Activated T-helper 2 cell treated with anti-CD3 and anti-CD28 coated beads, Interferon-gamma antibody, Interleukin-2, Interleukin-4, amounts not matched to agents 10 μg/mL and 5 μg/mL and 100 μg/mL, durations not matched to agents 14 hours and 24 hours and 36 hours (primary cell): ENCODE measurements at places on chromosomes 12 and 14. TPM values are rescaled to one million over a fixed set of nuclear protein-coding genes. Genes with fewer than 3 reads are reported as not detected.

Gene DEPDC4
- 1.7 and 1.8 TPM in 2 replicates for total RNA-seq

Gene CACNA2D4
- 6.2 and 10.0 TPM in 2 replicates for total RNA-seq

GRCh38 chr12:21292111-21292510, 42.6 kb downstream of the SLCO1A2 start:
- peaks cover 9% of the 10 kb centered on the region for H3K27me3 ChIP-seq
- H3K27ac ChIP-seq, result no peak overlapping the region
- no peak overlapping the region for H3K4me3 ChIP-seq
- H3K4me1 ChIP-seq, result peaks cover 3% of the 10 kb centered on the region
- H3K36me3 ChIP-seq, result no peaks in the 10 kb centered on the region

Gene ARPC3
- total RNA-seq, result 312 and 338 TPM in 2 replicates

Gene NEDD8
- total RNA-seq, result 194 and 202 TPM in 2 replicates

- H3K27me3 ChIP-seq, result peaks cover 17% of the 10 kb centered on the region
- no peak overlapping the region for H3K4me3 ChIP-seq
- no peak overlapping the region for H3K27ac ChIP-seq
- no peak for DNase-seq
- H3K36me3 ChIP-seq, result no peaks in the 10 kb centered on the region
These were observed 80.5 kb downstream of the SAMD4A start for GRCh38 chr14:54647378-54647777.

DNA sequence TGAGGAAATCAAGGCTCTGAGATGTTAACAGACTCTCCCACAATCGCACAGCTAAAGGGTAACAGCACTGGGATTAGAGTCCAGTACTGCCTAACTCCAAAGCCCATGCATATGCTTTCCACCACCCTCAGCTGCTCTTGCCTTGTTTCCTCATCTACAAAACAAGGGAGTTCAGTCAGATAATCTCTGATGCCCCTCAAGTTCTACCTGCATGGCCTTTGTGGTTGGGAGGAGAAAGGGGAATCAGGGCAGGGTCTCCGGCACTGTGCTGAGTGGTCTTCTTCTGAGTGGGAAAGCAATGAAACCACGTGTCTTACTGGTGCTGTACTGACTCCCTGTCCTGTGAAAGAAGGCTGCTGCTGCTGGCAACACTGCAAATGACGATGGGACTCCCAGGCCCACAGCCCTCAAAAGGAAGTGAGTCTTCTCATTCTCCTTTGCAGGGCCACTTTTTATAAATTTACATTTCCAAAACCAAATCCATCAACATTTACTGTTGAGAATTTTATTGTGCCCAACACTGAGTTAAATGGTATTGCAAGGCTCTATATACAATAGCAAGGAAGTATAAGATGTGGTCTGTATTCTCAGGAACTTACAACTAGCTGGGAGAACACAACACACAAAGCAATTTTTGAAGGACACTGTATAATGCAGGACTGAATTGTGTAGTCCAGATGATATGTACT, 19.7 kb upstream of the DUSP16 start:
- peaks cover 61% of the 10 kb centered on the region for H3K4me1 ChIP-seq
- no peak overlapping the region for H3K4me3 ChIP-seq
- no peaks in the 10 kb centered on the region for H3K27me3 ChIP-seq
- H3K36me3 ChIP-seq, result no peaks in the 10 kb centered on the region

DNA sequence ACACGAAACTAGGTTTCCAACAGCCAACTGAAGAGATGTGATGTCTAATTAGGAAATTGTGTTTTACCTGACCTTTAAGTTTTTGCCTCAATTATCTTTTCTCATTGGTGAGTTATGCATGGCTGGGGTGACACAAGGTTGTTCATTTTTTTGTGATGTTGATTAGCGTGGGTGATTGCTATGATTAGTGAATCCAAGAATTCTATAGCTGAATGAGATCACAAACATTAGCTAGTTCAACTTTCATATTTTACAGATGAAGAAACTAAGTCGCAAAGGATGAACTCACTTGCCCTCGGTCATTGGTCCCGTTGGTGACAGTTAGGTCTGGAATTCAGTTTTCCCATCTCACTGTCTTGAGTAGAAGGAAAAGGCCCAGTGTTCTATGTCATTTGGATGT, 32.6 kb upstream of the LMNTD1 start:
- H3K4me3 ChIP-seq, result no peak overlapping the region
- no peak overlapping the region for H3K27ac ChIP-seq
- peaks cover 12% of the 10 kb centered on the region for H3K36me3 ChIP-seq
- peaks cover 20% of the 10 kb centered on the region for H3K4me1 ChIP-seq
- H3K27me3 ChIP-seq, result no peaks in the 10 kb centered on the region

Gene HHIPL1
- total RNA-seq, result not detected in 2 replicates

- no peak overlapping the region for H3K27ac ChIP-seq
- no peaks in the 10 kb centered on the region for H3K36me3 ChIP-seq
- no peaks in the 10 kb centered on the region for H3K27me3 ChIP-seq
These were observed 550.3 kb downstream of the FSCB start for GRCh38 chr14:43956741-43957140.

DNA sequence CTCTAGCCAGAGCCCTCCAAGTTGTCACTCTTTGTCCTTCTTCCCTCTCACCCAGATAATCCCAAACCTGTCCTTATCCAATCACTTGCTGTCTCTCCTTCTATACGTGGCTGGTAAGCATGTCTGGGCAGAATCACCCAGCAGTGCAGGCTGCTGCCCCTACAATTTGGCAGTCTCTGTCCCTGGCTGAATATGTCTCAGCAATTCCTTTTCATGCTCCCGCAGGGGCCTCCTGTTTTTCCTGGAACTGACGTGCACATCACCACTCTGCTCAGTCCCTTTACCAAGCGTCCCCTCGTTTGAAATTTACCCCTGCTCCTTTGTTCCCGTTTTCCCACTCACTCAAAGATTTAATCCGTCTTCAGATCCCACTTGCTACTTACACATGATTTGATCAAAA, 80.0 kb downstream of the ST8SIA1 start:
- peaks cover 2% of the 10 kb centered on the region for H3K27me3 ChIP-seq
- DNase-seq, result no peak
- no peaks in the 10 kb centered on the region for H3K4me1 ChIP-seq
- no peak overlapping the region for H3K4me3 ChIP-seq

- no peaks in the 10 kb centered on the region for H3K27me3 ChIP-seq
- no peak overlapping the region for H3K27ac ChIP-seq
- no peak overlapping the region for H3K4me3 ChIP-seq
- no peaks in the 10 kb centered on the region for H3K36me3 ChIP-seq
These were observed 137.4 kb downstream of the DERA start for GRCh38 chr12:16048511-16048910.

DNA sequence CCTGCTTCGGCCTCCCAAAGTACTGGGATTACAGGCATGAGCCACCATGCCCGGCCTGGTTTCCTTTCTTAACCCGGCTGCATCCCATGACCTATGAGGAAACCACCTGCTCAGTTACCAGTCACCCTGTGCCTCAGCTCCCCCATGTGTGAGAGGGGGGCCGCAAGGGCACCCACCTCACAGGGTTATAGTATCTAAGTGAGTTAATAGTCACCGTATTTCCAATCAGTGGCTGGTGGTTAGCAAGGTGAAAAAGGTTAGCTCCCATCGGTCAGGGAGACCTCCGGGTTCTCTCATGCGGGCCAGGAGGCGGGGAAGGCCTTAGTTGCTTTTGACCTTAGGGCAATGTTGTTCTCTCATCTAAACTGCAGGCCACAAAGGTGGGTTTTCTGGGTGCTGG, 6.7 kb downstream of the LRP1 start:
- no peaks in the 10 kb centered on the region for H3K36me3 ChIP-seq
- DNase-seq, result no peak
- peaks cover under 1% of the 10 kb centered on the region for H3K4me1 ChIP-seq
- H3K4me3 ChIP-seq, result no peak overlapping the region

DNA sequence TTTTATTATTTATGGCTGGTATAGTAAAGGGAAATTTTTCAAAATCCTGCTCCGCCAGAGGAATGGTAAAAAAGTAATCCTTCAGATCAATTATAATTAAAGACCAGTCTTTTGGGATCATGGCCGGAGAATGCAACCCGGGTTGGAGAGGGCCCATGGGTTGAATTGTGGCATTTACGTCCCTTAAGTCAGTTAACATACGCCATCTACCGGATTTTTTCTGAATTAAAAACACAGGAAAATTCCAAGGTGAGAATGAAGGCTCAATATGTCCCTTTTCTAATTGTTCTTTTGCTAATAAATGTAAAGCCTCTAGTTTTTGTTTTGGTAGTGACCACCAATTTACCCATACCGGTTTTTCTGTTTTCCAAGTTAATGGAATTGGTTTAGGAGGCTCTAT, 602.8 kb downstream of the ALG10 start:
- no peaks in the 10 kb centered on the region for H3K27me3 ChIP-seq
- no peak overlapping the region for H3K4me3 ChIP-seq
- H3K36me3 ChIP-seq, result no peaks in the 10 kb centered on the region
- no peak overlapping the region for H3K27ac ChIP-seq

- DNase-seq, result no peak
- H3K27me3 ChIP-seq, result peaks cover 2% of the 10 kb centered on the region
- no peak overlapping the region for H3K27ac ChIP-seq
These were observed 6.9 kb downstream of the MAP3K9 start for GRCh38 chr14:70802379-70802778.
